ENCODE measurements at places on chromosomes 16 and 17. TPM values are rescaled to one million over a fixed set of nuclear protein-coding genes. Genes with fewer than 3 reads are reported as not detected.

GRCh38 chr16:14358697-14359305 lies 271.3 kb downstream of the PARN start:
- no peak overlapping the region for H3K4me3 ChIP-seq
- H3K27ac ChIP-seq, result no peak overlapping the region

DNA sequence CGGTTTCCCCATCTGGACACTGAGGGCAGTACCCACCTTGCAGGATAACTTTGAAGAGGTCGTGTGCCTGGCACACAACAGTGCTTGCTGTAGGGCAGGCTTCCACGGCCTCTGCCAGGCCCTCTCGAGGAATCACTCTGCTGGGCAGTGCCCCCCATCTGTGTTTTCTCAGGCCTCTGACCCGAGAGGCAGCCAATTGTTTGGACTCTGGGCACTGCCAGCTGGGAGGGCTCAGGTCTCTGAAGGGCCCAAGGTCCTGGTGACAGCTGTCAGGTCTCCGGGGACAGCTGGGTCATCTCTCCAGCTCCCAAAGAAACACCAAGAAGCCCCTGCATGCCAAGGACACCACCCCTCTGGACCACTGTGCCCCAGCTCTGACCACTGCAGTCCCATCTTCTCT lies 1.0 kb upstream of the RAB26 start:
- H3K27me3 ChIP-seq, result no peaks in the 10 kb centered on the region
- peaks cover 22% of the 10 kb centered on the region for H3K4me1 ChIP-seq
- peak overlapping the region; percentile 87 for H3K27ac ChIP-seq
- no peaks in the 10 kb centered on the region for H3K36me3 ChIP-seq
- DNase-seq, result peak; percentile 89
- H3K4me3 ChIP-seq, result no peak overlapping the region

- no peak overlapping the region for H3K4me3 ChIP-seq
- no peaks in the 10 kb centered on the region for H3K4me1 ChIP-seq
- H3K27me3 ChIP-seq, result no peaks in the 10 kb centered on the region
- no peaks in the 10 kb centered on the region for H3K36me3 ChIP-seq
Observed at GRCh38 chr17:34755371-34755770, 176.0 kb downstream of the TMEM132E start.

- H3K36me3 ChIP-seq, result no peaks in the 10 kb centered on the region
- H3K4me1 ChIP-seq, result no peaks in the 10 kb centered on the region
- no peak overlapping the region for H3K4me3 ChIP-seq
- no peak overlapping the region for H3K27ac ChIP-seq
- no peak for DNase-seq
Observed at GRCh38 chr17:62870552-62870971, 62.4 kb upstream of the MARCHF10 start.

FOXN1 gene
- total RNA-seq, result not detected

SEPTIN1 gene
- 1.2 TPM for total RNA-seq

SLFN12L gene
- total RNA-seq, result 1.9 TPM

NXPH3 gene
- 1.0 TPM for total RNA-seq

SDR42E1 gene
- total RNA-seq, result 7.7 TPM

All from thyroid gland (tissue), 4 donors.